ENCODE measurements at places on chromosomes 11 and 22. TPM values are rescaled to one million over a fixed set of nuclear protein-coding genes. Genes with fewer than 3 reads are reported as not detected.

The LRRC10B gene
- total RNA-seq, result 0.23 TPM

The TMEM191C gene
- 2.9 TPM for total RNA-seq

The KRTAP5-10 gene
- not detected for total RNA-seq

The OR4C15 gene
- not detected for total RNA-seq

The SOX6 gene
- 0.21 TPM for total RNA-seq

The HARBI1 gene
- 6.4 TPM for total RNA-seq

The FGF19 gene
- not detected for total RNA-seq

The LTBP3 gene
- 133 TPM for total RNA-seq

The IGLL5 gene
- total RNA-seq, result not detected

The HBG2 gene
- 6.5 TPM for total RNA-seq

The MRGPRE gene
- 0.13 TPM for total RNA-seq

The SIK2 gene
- 17.0 TPM for total RNA-seq

The IFITM2 gene
- 183 TPM for total RNA-seq

The KBTBD3 gene
- 5.7 TPM for total RNA-seq

The NLRP14 gene
- 0.08 TPM for total RNA-seq

The RASSF10 gene
- not detected for total RNA-seq

The SLC22A6 gene
- total RNA-seq, result not detected

The ELMOD1 gene
- total RNA-seq, result 2.1 TPM

The ZP1 gene
- total RNA-seq, result not detected

The CARD10 gene
- total RNA-seq, result 43.1 TPM

The ENTHD1 gene
- not detected for total RNA-seq

The PRR33 gene
- not detected for total RNA-seq

The SYT13 gene
- 0.13 TPM for total RNA-seq

The OR52H1 gene
- total RNA-seq, result 0.15 TPM

The MLC1 gene
- total RNA-seq, result not detected

The KREMEN1 gene
- 2.2 TPM for total RNA-seq

The MN1 gene
- 0.51 TPM for total RNA-seq

The SPINDOC gene
- total RNA-seq, result 59.1 TPM

The PGM2L1 gene
- total RNA-seq, result 33.1 TPM

The CATSPER1 gene
- 0.15 TPM for total RNA-seq

The ART1 gene
- not detected for total RNA-seq

The UPB1 gene
- 0.10 TPM for total RNA-seq

The TBX10 gene
- total RNA-seq, result not detected

The MMP8 gene
- not detected for total RNA-seq

The TIGD3 gene
- total RNA-seq, result 2.4 TPM

The SBF2 gene
- total RNA-seq, result 65.0 TPM

The IFITM1 gene
- total RNA-seq, result 66.3 TPM

The AIFM3 gene
- total RNA-seq, result 2.7 TPM

The OR10A2 gene
- not detected for total RNA-seq
